ENCODE measurements at places on chromosomes 11 and 22.

- DNase-seq = no peak
Measured at GRCh38 chr11:115179636-115180035, 324.6 kb downstream of the CADM1 start.

DNA sequence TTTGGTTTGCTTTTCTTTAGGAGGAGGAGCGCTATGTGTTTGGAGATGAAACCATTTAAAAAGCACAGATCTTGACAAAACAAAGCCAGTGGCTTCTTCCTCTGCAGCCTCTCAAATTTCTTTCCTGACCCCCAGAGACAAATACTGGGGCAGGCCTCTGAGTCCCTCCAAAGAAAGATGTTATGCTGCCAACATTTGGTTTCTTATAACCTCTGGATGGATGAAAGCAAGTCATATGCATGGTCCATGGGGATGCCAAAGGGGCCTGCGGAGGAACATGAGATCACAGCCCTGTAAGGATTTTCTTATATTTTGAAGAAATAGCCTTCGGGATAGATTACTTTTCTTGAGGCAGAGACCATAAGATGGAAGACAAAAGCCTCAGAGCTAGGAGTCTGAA, 179.1 kb downstream of the TENM4 start:
- DNase-seq = no peak

DNA sequence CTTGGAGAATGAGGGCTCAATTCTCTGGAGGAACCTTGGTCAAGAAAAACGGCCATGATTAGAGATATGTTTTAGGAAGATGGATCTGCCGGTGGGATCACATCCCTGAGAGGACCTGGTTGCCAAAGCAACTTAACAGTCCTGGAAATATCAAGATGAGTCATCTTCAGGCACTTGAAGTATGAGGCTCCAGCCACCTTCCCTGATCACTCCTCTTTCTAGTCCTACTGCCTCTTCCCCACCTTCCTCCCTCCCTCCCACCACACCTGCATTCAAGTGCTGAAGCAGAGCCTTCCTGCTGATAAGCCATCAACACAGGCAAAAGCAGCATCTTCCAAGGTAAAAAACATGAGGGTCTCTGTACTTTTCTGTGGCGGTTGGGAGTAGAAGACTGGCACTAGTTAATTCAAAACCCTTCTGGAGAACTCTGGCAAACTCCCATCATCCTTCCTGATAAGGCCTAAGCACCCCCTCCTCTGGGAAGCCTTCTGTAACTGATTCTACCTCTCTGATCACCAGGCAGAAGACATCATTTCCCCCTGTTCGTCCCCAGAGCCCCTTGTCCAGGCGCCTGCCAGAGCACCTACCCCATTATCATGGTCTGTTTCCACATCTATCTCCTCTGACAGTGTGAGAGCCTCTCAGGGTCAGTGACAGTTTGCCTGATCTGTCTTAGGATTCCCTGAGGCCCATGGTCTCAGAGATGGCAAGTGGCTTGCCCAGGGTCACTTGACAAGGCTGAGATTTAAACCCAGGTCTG, 79.8 kb downstream of the CLPB start:
- DNase-seq = no peak

- no peak for DNase-seq
Measured at GRCh38 chr11:111045407-111045803, 200.1 kb upstream of the POU2AF2 start.

DNA sequence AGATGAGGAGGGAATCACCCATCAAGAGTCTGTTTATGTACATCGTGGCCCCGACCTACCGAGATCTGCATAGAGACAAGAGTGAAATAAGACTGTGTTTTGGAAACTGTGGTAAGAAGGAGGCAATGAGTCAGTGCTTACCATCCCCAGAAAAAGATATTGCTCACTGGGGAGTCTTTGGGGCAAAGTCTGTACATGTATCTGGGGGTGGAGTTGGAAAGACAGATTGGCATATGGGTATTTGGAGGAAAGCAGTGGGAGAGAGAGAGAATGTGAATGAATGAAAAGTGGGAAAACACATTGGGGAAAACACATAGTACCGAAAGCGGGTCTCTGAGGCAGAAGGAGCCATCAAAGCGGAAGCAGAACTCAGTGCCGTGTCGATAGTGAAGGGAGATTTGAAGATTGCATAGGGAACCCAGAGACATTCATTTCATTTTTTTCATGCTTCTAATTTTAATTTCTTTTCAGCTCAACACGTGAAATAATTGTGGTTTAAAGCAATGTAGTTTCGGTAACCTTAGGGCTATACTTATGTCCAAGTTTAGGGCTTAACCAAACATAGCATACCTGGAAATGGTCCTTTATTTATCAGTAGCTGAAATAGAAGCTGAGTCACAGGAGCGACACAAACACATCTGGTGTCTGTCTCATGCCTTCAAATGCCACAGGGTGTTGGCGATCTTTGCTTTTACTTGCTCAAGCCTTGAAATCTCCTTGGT, 98.6 kb upstream of the CD44 start:
- peak; percentile 42 for DNase-seq

DNA sequence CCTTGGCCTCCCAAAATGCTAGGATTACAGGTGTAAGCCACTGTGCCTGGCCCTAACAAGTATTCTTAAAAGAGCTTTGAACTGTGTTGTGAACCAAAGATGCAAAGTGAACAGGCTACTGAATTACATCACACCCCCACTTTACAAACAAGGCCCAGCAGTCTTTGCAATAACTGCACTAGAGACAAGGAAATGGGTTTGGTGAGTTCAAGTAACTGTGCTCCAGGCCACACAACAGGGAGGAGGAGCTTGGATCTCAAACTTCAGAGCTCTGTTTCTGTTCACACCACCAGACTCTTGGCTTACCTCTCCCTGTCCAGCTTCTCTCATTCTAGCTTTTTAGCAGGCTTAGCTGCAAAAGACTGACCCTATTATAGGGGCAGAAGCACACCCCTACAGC, 30.4 kb upstream of the RASL10A start:
- no peak for DNase-seq

DNA sequence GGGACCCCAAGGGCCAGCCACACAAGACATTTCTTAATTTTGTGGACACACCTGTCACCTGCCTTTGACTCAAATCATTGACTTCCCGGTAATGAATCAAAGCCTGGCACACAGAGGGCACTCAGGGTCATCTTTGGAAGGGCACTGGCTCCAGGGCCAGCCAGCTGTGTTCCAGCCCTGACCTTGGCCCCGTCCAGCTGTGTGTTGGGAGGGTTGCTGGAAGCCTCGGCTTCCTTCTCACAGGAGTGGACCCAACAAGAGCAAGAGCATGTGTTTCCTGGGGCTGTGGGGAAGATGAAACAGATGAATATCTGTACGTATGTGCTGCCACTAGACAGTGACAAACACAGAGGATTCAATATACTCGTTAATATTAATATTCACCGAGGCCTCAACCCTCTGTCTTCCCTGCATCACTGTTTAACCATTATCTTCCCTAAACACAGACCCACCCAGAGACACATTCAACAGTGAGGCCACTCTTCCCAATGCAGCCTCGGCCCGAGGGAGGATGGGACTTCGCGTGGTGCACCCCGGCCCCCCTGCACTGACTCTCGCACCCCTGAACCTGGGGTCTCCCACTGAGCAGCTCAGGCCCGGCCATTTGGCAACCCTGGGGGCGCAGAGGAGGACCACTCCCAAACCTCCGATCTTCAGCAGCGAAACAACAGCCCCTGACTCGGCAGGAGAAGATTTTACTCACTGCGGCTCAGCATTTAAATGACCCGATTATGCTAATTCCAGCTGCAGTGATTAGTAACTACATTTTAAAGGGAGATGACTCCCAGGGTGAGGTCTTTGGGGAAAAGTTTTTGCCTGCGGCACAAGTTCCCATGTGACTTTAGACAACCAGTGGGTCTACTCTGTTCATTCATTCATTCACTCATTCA, 45.7 kb downstream of the PHF21B start:
- no peak for DNase-seq

- DNase-seq = no peak
Measured at GRCh38 chr11:61585115-61585514, 4.2 kb upstream of the SYT7 start.

DNA sequence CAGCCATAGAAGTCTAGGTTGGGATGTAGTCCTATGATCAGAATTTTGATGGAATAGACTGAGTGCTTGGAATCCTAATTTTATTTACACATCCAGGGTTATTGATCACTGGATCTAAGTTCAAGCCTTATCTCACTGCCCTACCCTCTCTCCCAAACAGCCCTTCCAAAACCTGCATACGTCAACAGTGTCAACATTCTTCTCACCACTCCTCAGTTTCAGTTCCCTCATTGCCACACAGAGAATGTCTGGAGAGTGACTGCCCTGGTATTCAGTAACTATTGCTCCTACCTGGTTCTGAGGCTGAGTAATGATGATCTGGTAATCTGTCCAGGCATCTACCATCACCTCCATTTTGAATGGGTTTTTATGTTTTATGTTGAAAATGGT, 60.0 kb downstream of the GLYATL1 start:
- DNase-seq = no peak

- DNase-seq = peak; percentile 79
Measured at GRCh38 chr22:17705951-17706900, 67.7 kb downstream of the BCL2L13 start.

- DNase-seq = no peak
Measured at GRCh38 chr22:36405221-36405661, 17.5 kb upstream of the MYH9 start.

DNA sequence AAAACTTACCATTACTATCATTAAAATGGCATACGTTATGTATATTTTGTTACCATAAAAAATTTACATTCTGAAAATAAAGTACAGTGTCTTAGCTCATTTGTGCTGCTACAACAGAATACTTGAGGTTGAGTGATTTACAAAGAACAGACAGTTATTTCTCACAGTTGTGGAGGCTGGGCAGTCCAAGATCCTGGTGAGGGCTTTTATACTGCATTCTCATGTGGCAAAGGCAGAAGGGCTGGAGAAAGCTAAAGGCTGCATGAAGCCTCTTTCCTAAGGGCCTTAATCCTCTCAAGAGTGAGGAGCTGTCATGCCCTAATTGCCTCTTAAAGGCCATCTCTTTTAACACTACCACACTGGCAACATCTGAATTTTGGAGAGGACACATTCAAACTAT, 13.3 kb downstream of the GGTLC2 start:
- DNase-seq = no peak

DNA sequence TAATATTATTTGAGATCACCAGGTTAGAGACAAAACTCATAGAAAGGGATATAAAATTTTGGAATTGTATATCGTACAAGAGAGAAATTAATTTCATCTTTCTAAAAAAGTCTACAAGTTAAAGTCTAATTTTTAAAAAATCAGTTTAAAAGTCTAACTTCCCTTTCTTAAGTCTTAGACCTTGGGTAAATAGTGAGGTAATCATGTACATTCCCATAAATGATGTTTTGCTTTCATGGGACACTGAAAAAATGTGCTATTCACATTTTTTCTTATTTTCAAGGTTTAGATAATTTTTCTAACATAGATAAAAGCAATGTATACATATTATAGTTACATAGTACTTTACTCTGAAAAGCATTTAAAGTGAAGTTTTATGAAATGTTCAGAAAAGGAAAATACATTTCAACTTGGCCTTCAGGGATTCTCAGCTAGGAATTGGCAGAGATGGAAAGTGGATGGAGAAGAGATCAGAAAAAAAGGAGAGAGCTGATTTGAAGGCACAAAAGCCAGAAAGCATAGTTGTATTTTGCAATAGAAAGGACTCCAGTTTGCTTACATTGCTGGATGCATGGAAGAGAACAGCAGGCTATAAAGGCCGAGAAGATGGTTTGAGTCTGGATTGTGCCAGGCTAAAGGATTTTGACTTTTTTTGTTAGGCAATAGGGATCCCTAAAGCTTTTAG, 194.0 kb downstream of the CASP12 start:
- DNase-seq = no peak
